Stimulated activated CD8-positive, alpha-beta memory T cell treated with anti-CD3 and anti-CD28 coated beads, Interleukin-2, amount 100 ng/mL, for 48 hours (primary cell): ENCODE measurements at places on chromosomes 12 and 14.

- DNase-seq, result no peak
Measured at GRCh38 chr12:82852529-82852928, 165.8 kb downstream of the TMTC2 start.

DNA sequence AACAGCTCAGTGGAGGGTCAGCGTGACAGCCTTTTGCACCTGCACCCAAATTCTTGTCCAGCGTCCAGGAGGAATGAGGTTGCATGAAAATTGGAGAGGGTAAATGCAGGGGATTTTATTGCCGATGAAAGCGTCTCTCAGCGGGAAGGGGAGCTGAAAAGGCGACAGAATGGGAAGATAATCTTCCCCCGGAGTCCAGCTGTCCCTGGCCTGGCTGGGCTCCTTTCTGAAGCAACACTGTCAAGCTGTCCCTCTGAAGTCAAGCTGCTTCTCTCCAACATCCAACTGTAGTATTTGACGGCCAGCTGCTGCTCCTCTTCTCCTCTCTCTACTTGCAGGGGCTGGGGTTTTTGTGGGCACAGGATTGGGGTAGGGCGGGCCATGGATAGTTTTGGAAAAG is 32.7 kb downstream of the NOPCHAP1 start:
- DNase-seq, result no peak

- DNase-seq, result no peak
Measured at GRCh38 chr14:31992011-31992447, 85.1 kb upstream of the ARHGAP5 start.

- no peak for DNase-seq
Measured at GRCh38 chr12:45050751-45051571, at the start of gene DBX2. Gene DBX2, minus strand, starts transcription at chr12:45051099. Its CDS starts 172 bp downstream, at chr12:45050927.

DNA sequence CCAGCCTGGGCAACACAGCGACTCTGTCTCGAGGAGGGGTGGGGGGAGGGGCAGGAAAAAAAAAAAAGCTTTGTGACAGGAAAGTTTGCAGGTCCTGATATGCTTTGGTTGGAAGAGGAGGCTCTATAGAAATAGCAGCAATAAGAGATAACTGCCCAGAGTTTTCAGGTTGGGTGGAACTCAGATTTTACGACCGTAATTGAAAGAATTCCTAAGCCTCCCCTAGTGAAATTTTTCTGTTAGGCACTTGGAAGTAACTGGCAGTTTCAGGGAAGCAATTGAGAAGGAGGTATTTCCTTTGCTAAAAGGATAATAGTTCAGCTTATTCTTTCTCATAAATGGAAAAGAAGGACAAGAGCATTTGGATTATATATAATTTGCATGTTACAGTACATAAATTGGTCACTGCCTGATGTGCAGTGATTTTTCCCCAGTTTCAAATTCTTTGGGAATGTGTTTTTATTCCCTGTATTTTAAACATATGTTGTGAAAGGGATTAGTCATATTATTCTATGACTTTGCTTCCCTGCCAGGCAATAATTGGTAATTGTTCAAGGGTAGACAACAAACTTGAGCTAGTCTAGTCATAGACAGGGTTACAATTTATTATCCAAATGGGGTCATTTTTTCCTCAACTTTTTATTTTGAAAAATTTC is 452.8 kb downstream of the AEBP2 start:
- DNase-seq, result no peak

DNA sequence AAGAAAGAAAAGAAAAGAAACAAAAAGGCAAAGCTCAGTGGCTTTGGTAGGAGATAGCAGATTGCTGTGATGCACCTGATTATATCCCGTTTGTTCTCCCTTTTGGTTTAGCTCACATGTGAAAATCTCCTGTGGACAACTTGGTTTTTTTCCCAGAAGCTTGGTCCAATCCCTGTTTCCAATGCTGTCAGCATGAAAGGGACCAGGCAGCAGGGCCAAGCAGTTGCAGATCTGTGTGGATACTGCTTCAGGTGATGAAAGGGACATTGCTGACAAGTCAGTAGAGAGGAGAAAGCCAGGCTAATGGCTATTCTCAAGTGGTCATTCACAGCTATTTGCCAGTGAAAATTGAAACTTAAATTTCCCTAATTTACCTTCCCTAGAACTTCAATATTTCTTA is 18.8 kb upstream of the SLCO1A2 start:
- no peak for DNase-seq

DNA sequence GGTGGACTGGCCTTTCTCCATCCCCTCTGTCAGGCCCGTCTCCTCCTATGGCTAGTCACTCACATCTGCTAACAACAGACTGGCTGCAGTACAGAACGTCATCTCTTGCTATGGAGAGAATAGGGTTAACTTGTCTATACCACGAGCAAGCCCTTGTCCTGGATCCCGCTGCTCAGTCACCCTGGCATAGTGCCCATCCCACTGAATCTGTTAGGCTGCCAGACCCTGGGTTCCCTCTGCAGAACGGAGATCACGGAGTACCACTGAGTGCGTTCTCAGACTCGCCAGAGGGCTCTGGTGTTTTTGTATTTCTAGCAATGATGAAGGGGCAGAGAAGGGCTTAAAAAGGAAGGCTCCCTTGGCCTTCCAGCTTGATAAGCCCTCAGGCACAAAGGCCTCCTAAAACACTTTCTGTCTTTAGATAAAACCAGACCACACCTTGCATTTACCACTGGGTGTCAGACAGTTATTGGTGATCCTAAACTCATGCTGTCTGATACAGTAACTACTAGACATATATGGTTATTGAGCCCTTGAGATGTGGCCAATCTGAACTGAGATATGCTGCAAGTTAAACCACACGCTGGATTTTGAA is 6.3 kb upstream of the NRIP2 start:
- DNase-seq, result no peak

DNA sequence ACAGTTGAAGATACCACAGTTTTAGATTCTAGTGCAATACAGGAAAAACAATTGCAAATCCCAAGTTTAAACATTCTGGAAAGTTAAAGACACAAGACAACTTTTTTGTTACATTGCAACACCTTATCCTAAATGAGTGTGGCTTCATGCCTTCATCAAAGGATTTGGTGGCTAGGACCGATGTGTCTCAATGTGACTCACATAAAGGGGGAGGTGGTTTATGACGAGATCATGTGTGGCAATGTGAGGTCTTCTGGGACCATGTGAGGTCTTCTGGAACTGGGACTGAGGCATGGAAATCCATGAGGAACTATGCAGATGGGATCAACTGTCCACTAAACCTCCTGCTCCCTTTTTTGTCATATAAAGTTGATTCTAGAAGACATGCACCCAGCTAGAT is 166.2 kb downstream of the PAX9 start:
- DNase-seq, result no peak

GRCh38 chr14:22251090-22251489 is 337.9 kb downstream of the DAD1 start:
- no peak for DNase-seq

DNA sequence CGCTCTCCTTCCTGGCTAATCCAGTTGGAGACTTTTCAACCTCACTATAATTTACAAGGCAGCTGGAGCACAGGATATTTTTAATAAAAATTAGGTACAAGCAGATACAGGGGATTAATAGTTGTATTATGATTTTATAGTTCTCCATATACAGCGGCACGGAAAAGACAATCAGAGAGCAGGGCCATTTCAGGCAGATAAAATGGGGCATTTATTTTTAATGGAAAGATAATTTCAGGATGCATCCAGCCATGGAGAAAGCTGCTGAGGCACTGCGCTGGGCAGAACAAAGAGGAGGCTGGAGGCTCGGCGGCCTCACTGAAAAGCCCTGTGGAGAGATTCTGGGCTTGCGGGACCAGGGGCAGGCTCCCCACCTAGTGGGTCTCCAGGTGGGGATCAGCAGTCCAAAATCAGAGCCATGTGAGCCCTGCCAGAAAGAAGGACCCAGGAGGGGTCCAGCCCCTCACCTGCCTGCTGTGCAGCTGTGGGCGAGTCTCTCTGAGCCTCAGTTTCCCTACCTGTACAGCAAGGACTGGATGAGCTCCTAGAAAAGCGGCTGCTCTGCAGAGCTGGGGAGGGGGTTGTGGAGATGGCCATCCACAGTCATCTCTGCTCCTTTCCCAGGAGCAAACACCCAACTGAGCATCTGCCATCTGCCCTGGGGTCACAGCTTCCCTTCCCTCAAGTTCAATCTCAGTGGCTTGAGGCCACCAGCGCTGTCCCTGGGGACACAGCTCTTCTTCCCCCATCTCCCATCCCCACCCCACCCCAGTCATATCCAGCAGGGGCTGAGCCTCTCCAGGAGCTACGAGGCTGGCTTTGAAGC is 23.9 kb upstream of the C14orf180 start:
- DNase-seq, result no peak

DNA sequence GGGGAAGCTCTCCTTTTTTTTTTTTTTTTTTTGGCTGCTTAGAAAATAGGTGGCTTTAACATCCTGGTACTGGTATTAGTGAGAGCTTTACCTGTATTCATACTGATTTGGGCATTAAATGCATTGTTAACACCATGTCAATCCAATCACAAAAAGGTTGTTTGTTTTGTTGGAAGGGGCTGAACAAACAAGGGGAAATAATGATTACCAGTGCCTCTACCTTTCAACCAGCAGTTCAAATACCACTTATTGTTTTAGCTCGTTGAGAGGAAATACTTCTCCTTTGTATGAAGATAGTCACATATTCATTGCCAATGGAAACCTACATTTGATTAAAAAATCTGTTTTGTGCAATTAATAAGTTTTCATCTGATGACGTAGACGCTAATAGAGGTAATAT is 72.9 kb downstream of the MIPOL1 start:
- no peak for DNase-seq

DNA sequence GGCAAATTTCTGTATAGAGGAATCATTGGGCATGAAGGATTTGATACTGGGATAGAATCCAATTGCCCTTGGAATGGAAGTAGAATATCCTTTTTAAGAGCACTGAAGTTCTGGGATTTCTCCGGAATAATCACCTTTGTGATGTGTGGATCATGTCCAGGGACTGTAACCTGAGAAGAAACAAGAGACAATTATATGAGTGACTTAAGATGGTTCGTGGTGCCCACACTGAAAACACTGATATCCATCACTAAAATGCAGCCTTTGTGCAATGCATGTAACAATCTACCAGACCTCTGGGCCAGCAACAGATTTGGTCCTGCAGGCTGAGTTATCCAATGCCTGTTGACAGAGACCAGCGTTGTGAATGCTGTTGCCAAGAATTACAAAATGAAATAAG is 48.5 kb downstream of the MDM2 start:
- no peak for DNase-seq

DNA sequence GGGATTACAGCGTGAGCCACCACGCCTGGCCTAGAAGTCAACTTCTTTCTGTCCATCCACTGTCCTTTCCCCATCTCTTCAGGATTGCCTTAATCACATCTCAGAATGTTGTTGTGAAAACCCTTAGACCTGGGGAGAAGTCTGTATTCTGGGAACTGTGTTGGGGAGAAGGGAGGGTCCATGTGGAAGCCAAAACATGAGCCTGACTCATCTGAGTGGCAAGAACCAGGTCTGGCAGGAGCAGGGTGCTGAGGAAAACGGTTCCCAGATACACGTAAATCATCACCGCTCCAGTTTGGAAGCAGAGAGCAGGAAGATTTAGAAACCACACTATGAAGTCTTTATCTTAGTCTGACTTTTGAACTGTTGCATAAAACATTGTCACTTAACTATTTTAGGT is 245.6 kb upstream of the RGS6 start:
- no peak for DNase-seq

DNA sequence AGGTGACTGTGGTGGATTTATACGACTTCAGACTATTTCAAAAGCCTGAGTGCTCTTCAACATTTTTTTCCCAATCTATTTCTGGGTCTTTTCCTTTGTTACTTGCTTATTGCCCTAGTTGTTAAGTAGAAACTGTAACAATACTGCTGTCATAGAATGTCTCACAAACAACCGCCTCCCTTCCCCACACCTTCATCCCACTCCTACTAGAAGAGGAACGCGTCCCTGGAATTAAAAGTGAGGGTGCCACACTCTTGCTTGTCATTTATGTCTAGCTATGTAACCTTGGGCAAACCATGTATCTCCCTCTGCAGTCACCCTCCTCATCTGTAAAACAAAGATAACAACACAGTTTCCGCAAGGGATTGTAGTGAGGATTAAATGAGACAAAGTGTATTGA is 8.6 kb downstream of the BRAP start:
- no peak for DNase-seq

DNA sequence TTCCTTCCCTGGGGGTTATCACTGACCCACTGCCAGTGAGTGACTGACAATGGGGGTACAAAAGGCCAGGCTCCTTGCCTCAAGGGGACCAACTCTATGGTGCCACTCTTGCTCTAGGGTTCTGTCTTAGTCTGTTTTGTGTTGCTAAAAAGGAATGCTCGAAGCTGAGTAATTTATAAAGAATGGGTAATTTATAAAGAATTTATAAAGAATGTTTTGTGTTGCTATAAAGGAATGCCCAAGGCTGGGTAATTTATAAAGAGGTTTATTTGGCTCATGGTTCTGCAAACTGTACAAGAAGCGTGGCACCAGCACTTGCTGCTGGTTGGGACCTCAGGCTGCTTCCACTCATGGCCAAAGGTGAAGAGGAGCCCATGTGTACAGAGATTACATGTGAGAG is 15.8 kb upstream of the RASSF8 start:
- DNase-seq, result no peak

DNA sequence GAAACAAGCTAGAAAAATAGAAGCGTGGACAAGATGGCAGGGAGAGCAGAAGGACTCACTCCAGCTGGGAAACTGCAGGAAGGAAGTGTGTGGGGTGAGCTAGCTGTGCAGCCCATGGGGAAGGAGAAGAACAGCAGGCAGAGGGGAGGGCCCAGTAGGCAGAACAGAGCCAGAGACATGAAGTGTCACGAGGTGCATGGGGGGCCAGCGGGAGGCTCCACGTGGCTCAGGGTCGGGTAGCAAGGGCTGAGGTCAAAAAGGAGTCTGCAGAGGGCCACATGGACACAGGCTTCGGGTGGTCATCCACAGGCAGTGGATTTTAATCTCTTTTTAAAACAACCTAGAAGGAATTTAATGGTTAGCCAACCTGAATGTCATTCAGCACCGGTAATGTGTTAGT is 669.0 kb downstream of the BCL11B start:
- no peak for DNase-seq

- no peak for DNase-seq
Measured at GRCh38 chr14:28763751-28764256, 2.8 kb upstream of the FOXG1 start.

- no peak for DNase-seq
Measured at GRCh38 chr14:89194376-89194775, 222.7 kb downstream of the FOXN3 start.

DNA sequence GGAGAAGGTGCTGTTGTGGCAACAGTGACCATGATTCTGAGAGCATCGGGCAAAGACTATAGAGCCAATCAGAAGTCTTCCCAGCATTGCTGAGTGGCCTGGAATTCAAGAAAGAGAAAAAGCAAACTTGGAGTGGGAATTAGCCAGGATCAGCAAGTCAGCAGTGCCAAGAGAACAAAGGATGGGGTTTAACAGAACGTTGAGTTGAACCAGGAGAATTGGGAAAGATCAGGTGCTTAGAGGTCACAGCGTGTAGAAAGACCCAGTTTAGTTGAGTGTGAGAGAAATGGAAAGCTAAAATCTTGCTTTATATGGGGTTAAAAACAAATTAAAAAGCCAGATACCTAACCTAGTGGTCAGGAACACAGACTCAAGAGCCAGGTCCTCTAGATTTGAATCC is 90.5 kb upstream of the DNM1L start:
- no peak for DNase-seq
